ENCODE measurements at places on chromosomes 3 and 15. TPM values are rescaled to one million over a fixed set of nuclear protein-coding genes. Genes with fewer than 3 reads are reported as not detected.

- no peak for DNase-seq
Measured at GRCh38 chr15:83106994-83107840, at the start of gene TM6SF1. Gene TM6SF1, plus strand, starts transcription at chr15:83107645. Its CDS starts 36 bp downstream, at chr15:83107681.

GRCh38 chr15:41567862-41568261, 8.8 kb downstream of the TYRO3 start:
- no peak for DNase-seq

GRCh38 chr3:167830007-167830406, 94.5 kb downstream of the SERPINI1 start:
- DNase-seq = no peak

Gene GOLGA6L10
- 1.8 TPM for total RNA-seq

All from activated naive CD4-positive, alpha-beta T cell treated with anti-CD3 and anti-CD28 coated beads, Interleukin-2, amount 50 U/mL, for 72 hours (primary cell).